ENCODE measurements at places on chromosomes 11 and 22.

GRCh38 chr11:119691020-119691666 lies 37.9 kb downstream of the NECTIN1 start:
- no peak for DNase-seq

GRCh38 chr11:109747839-109748238 lies 325.8 kb downstream of the C11orf87 start:
- DNase-seq: no peak

DNA sequence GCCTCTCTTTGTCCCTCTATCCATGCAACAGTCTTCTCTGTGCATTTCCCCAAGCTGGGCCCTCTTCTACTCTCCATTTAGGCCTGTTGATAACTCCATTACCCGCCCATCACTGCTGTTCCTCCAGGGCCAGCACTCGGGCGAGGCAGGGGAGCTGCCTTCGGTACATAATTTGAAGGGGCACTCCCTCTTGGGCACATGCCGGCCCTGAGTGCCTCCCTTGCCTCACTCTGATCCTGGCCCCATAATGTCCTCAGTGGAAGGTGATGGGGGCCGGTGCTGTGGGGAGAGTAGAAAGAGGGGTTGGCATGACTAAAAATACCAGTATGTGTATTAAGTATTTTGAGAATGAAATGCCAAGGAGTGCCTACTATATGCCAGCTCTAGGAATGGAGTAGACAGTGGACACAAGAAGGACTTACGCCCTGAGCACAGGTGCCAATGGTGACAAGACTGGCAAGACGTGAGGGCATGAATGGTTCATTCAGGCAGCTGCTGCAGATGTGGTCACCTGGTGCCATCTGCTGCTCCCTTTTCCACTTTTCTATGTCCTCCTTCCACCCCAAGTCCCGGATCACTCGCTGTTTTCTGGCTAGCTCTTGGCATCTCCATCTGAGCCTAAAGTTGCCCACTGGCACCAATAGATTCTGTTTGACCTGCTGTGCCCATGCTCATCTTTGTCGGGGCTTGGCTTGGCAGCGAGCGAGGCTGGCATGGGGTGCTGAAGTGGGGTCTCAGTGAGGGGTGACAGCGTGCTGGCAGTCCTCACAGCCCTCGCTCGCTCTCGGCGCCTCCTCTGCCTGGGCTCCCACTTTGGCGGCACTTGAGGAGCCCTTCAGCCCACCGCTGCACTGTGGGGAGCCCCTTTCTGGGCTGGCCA lies 22.6 kb downstream of the TMEM218 start:
- no peak for DNase-seq

- DNase-seq: no peak
Observed at GRCh38 chr11:47912843-47913437, 64.8 kb upstream of the NUP160 start.

DNA sequence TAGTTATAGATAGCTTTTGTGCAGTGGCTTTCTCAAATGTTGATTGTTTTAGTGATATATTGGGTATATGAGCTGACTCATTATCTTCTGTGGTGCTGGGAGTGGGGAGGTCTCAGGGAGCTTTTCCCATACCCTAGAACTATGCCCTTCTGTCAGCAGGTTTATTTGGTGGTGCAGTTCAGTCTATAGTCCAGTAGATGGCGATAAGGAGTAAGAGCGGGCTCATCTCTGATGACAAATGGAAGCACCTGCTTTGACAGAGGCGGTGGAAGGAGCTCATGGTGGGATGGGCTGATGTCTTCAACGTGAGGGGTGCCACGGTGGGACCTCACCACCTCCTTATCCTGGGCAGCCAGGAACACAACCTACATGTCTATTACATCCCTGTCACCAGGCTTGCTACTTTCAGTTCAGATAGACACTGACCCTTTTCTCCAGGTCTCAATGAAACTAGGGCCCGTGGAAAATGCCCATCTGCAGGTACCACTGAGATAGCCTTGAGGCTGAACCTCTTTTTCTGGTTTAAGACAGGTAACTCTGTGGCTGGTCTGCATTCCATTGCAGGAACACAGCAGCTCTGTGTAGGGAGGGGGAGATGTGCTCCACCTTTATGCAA lies 13.0 kb upstream of the OR6A2 start:
- DNase-seq: peak; percentile 15

DNA sequence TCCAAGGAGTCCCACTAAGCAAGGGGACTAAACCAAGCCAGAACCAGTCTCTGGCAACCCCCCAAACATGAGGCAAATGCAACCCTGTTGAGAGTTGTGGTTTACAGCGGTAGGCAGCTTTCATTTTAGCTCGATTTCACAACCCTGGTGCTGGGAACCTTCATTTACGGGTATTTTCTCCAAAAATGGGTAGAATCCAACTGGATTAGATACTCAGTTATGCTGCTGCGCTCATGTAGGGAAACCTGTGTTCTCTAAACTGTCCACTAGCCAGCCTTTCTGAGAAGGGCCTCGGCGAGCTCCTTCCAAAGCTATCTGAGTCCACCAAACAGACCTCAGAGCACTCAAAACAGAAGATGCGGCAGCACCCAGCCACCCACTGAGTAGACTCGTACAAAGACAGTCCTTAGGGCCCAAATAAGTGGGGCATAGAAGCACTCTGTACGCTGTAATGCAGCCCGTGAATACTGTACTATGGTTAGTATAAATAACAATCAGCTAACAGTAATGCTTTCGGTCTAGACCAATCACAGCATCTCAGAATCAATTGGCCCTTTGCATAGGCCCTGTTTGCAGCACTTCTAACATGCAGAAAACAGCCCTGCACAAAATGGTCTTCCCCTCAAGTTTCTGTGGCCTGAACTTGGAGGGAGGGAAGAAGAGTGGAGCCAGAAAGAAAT lies 104.7 kb downstream of the ETS1 start:
- no peak for DNase-seq

DNA sequence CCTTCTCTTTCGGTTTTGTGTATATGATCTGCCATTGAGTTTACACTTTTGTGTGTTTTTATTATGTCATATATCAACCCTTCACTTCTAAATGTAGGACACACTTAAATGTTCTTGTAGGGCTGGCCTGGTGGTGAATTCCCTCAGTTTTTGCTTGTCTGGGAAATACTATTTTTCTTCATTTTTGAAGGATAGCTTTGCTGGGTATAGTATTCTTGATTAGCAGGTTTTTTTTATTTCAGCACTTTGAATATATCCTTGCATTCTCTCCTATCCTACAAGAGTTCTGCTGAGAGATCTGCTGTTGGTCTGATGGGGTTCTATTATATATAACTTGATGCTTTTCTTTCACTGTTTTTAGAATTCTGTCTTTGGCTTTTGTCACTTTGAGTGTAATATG lies 79.1 kb downstream of the TECTA start:
- no peak for DNase-seq

DNA sequence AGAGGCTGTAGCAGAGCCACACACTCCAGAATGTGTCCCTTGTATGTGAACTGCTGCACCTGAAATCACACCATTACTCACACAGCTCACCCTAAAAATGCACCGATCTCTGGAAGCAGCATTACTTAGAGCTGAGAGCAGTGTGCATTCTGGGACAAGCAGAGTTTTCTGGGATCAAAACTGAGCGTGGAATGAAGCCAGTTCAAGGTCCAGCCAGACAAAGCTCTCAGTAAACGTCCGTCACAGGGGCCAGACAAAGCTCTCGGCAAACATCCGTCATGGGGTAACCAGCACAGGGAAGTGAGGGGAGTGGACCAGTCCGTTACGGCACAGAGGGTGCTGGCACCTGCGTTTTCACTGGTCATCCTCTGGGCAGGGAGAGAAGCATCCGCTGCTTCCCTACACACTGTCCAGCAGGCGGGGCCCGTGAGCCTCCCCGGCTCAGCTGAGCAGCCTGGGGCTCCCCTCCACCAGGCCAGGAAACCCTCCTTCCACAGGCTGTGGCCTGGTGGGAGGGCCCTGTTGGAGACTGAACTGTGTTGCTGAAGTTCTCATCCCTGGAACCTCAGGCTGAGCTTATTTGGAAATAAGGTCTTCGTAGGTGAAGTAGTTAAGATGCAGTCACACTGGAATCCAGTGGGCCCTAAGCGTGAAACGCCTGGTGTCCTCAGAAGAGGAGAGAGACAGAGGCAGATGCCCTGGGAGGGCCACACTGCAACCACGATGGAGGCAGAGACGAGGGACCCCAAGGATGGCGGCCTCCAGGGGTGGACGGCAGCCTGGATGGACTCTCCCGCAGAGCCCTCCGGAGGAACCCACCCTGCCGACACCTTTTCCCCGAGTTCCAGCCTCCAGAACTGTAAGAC lies 883.9 kb downstream of the BRD1 start:
- no peak for DNase-seq

DNA sequence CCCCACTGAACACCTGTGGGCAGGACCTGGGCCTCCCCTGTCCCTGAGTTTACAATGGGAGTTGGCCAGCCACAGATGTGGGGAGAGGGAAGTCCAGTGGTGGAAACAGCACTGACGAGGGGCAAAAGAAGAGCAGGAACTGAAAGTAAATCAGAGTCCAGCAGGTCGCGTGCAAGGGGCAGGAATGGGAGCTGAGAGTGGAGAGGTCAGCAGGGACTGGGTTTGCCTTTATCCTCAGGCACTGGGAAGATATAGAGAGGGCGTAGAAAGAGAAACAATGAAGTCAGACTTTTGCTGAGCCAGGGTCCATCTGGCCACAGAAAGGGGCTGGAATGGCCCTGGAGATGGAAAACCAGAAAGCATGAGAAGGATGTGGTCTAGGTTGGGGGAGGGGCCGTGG lies 8.5 kb downstream of the P2RY6 start:
- DNase-seq: no peak

GRCh38 chr11:69905611-69906452 lies 86.6 kb upstream of the FGF3 start:
- no peak for DNase-seq

DNA sequence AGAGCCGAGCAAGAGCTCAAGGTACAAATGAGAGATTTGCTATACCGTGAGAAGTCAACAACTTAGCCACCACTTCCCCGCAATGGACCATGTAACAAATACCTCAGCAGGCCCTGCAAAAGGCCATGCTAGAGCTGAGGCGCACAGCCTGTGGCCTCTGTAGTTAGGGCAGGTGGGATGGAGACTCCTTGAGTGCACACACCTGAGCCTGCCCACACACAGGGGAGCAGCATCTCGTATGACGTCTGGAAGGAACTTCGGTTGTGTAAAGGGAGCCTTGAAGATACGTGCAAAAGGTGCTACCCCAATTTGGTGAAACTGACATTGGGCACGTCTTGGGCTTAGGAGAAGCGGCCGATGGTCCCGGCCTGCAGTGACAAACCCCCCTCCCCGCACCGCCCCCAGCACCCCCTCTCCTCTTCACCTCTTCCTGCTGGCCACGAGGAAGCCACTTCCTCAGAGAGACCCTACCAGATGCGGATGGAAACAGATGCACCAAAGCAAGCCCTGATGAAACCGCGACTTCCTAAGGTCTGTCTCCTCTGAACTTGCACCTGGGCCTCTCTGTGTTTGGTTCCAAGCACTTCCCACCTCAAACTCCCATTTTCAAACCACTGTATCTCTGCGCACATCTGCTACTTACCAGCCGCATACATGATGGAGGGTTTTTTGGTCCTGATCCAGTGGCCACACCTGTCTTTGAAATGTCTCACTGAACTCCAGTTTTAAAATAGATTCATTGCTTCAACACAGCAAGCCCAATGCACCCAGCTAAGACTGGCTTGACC lies 10.6 kb downstream of the CDPF1 start:
- no peak for DNase-seq

GRCh38 chr11:94806419-94806818 lies 38.3 kb downstream of the AMOTL1 start:
- DNase-seq: no peak

GRCh38 chr11:76234416-76235232 lies 28.3 kb upstream of the WNT11 start:
- DNase-seq: no peak

DNA sequence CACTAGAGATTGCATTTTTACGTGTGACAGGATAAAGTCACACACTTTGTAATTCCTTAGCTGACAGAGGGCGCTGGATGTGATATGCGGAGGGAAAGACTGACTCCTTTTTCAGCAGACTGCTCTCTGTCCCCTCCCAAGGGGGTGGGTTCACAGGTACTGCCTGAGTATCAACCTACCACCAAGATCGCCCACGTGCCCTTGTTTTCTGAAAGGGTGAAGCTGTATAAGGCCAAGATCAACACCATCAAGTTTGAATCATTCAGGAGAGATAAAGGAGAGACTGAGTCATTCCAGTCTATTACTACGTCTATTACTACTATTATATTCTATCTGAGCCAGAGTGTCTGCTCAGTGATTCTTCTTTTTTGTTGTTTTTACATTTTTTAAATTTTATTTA lies 30.7 kb downstream of the BUD13 start:
- peak; percentile 69 for DNase-seq

- DNase-seq: no peak
Observed at GRCh38 chr11:3879216-3879966, 23.9 kb downstream of the STIM1 start.

DNA sequence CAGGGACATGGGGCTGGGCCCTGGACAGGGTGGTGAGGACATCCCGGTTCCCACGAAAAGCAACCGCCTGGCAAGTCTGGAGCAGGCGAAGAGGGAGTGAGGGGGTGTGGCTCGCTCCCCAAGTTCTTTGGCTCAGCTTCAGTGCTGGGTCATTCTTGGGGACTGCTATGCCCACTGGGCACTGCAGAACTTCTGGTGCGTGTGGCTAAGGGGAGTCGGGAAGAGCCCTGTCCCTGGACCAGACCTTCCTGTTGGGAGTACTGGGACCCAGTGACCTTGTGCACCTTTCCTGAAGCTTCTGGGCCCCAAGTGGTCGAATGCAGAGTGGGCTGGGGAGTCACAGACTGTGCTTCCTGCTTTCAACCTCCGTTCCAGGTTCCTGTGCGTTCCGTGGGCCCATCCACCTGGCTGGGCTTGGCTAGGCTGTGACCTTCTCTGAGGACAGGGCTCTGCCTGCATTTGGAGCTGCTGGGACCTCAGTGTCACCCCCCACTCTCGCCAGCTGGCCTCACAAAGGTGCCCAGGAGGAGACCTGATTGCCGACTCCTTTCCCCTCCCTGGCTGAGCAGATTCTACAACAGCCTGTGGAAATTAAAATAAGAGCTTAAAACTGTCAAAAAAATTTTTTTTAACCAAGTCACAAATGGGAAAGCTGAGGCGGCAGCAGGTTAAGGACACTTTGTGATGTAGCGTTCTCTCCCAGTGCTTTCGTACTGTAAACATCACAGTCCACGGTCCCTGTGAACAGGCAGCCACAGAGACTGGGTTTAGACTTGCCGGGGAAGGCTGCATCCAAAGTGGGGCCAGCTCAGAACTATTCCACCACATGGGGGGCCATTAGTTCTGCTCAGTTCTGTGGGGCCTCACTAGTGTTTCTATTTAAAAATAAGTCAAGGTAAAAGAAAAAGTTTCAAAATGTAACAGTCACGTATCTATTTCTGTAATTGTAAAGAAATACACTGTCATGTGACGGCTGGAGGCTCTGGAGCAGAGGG lies 63.8 kb upstream of the WNT7B start:
- DNase-seq: no peak

GRCh38 chr11:46404476-46405017 lies 13.0 kb upstream of the CHRM4 start:
- no peak for DNase-seq
